ENCODE measurements at places on chromosomes 5 and 9.

DNA sequence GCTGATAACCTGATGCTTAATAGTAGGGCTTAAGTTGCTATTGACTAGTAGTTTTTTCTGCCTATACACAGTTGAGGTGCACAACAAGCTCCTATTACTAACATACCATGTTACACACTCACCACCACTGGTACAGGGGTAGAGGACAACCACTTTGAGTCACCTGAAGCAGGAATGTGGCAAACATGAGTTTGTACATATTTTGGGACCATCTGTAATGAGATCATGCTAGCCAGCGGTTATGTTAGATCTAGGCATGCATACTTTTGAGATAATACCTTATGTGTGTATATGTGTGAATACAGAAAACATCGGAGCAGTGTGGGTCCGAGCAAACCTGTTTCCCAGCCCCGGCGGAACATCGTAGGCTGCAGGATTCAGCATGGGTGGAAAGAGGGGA, 72.8 kb upstream of the NXNL2 start:
- DNase-seq, result no peak

GRCh38 chr5:169561893-169562292, 21.7 kb upstream of the SPDL1 start:
- no peak for DNase-seq

DNA sequence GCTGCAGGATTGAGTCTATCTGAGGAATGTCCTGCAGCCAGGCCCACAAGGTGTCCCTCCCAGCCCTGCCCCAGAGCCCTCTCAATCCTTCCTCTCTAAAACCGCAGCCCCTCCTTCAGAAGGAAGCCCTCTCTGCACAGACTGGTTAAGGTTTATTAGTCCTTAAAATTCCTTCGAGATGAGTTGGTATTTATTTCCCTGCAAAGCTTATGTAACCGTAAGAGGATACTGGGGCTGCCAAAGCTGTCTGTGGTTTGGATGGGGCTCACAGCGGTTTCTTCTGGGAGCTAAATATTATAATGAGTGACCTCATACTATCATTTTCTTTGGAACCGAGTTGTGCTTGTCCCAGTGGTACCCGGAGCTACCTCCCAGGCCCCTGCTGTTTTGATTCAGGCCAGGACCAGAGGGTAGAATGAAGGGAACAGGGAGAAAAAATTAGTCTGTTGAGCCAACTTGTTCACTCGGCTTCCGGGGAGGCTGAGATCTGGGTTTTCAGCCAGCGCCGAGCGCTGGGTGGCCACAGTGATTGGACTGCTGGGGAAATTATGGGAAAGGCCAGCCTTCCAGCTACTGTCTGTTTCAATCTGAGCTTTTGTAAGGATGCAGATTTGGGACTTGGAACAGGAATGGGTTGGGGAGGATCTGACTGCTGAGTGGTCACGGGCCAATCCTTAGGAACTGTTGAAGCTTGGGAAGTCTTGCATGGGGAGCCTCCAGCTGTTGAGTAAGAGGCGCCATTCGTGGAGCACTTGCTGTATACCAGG, 107.5 kb downstream of the NDFIP1 start:
- DNase-seq, result no peak

- DNase-seq, result no peak
Measured at GRCh38 chr5:34928267-34928666, 1.1 kb upstream of the DNAJC21 start.

- DNase-seq, result no peak
Measured at GRCh38 chr9:21104787-21105186, 27.0 kb upstream of the IFNB1 start.
